PC-3 (cell line): ENCODE measurements at places on chromosomes 16 and 17. TPM values are rescaled to one million over a fixed set of nuclear protein-coding genes. Genes with fewer than 3 reads are reported as not detected.

DNA sequence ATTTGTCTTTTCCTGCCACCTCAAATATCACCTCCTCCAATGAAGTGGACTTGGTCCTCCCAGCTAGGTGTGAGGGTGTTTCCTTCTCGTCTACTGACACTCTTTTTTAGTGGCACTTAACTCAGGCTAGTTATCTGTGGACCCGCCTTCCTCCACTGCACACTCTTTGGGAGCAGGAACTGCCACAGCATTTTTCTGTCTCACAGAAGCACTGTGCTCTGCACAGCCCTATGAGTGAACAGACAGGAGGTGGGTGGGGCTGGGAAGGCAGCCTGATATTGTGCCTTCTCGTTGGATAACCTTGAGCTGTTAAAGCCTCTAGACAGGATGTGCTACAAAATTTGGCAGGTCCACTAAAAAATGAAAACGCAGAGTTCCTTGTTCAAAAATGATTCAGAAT, 31.9 kb upstream of the HOXB13 start:
- DNase-seq = peak; percentile 35

The CACNG4 gene
- 1.7 and 2.4 TPM in 2 replicates for total RNA-seq

- peak; percentile 75 for DNase-seq
Measured at GRCh38 chr17:2054512-2055291, at the start of gene HIC1. Gene HIC1 (plus strand): TSS chr17:2055103. CDS start chr17:2056691, 1,588 bp downstream.

GRCh38 chr16:10611825-10612342, 31.5 kb upstream of the EMP2 start:
- DNase-seq = no peak

GRCh38 chr16:79294568-79294967, 306.0 kb downstream of the MAF start:
- no peak for DNase-seq

DNA sequence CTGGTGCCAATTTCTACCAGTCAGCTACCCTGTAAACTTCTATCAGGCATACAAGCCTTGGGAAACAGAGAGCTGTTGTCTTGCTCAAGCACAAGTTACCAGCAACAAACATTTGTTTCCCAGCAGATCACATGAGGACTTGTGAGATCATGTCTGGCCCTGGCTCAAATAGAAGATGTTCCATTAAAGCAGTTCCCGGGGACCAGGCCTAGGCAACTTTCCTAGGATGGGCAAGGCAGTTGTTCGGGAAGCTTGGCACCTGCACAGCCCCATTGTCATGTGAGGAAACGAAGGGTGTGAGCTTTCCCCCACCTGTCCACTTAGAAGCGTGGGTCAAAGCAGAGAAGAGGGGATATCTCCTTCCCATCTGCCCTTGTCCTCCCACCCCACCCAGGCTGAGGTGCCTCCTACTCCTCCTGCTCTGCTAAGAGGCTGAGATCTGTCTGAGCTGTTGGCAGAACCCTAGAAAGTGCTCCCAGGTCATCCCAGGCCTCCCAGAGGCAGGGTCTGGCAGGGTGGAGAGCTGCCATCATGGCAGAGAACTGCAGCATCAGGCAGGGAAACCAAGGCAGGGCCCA, 11.2 kb upstream of the SLC47A2 start:
- no peak for DNase-seq

The MPO gene
- not detected in 2 replicates for total RNA-seq

DNA sequence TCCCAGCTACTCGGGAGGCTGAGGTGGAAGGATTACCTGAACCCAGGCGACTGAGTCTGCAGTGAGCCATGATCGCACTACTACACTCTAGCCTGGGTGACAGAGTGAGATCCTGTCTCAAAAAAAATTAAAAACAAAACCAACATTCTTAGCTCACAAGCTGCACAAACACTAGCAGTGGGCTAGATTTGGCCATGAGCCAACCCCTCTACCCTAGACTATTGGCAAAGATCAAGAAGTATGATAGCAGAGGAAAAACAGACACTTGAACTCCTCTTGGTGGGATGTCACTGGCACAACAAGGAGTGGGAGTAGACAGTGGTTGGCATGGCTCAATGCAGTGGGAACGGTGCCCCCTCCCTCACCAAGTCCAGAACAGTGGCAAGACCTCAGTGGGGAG, 19.6 kb upstream of the RIPOR1 start:
- no peak for DNase-seq

DNA sequence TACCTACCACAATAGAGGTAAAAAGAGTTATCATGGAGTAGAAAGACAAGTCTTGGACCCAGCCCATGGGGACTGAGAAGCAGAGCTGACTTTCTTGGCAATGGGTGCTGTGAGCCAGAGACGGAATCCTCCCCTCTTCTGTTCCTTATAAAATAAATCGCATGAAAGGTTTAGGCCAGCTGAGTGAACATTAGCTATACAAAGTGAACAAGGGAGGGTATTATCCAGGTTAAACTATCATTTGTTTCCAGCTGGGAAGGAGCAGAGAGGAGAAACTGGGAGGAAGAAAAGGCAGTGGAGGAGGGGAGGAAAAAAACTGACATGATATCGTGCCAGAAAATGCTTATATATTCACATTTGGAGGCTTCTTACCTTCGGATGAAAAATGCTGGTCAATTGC, 13.3 kb upstream of the PAFAH1B1 start:
- no peak for DNase-seq

The MAPT gene
- total RNA-seq = 2.7 and 3.6 TPM in 2 replicates
